Activated T-helper 1 cell treated with anti-CD3 and anti-CD28 coated beads, Interleukin-2, amount 50 U/mL, for 16 hours (primary cell): ENCODE measurements at places on chromosomes 7 and 10.
A peak's percentile ranks its signal among the peaks of the same experiment; 100 is the strongest.

GRCh38 chr10:17115683-17116082, 13.9 kb downstream of the CUBN start:
- no peak for DNase-seq

DNA sequence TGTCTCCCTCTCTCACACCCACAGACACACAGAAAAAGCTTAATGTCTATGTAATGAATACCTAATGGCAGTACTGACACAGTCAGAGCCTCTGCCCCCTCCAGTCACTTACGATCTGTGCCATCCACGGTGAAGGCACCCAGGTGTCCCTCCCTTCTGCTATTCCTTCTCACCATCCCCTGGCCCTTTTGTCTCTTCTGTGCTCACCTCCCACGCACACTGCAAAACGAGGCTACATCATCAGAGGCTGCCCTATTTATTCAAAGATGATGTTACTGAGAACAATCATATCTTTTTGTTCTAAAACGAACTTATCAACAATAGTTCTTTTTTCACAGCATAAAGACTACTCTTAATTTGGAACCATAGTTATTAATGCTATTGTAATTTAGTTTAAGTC, 246.9 kb upstream of the MKLN1 start:
- DNase-seq = no peak

GRCh38 chr7:139118805-139119485, 9.4 kb upstream of the ZC3HAV1 start:
- no peak for DNase-seq

GRCh38 chr7:45921699-45922519, 837 bp upstream of the IGFBP3 start:
- DNase-seq = no peak

- no peak for DNase-seq
Measured at GRCh38 chr7:30068117-30068516, 39.9 kb downstream of the PLEKHA8 start.

DNA sequence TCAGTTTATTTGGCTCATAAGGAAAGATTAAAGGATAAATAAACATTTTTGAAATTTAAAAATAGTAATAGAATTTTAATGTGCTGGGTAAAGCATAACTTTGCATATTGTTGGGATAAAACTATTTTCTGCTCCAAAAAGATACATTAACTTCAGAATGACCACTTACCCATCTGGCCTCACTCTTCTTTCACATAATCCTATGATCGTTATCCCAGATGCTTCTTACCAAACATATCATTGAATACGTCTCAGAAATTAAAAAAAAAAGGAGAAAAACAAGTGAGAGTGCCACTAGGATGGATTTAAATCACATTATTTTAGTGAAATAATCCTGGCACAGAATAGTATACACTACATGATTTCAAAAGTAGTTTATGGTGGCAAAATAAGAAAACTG, 677.5 kb upstream of the ZWINT start:
- no peak for DNase-seq

DNA sequence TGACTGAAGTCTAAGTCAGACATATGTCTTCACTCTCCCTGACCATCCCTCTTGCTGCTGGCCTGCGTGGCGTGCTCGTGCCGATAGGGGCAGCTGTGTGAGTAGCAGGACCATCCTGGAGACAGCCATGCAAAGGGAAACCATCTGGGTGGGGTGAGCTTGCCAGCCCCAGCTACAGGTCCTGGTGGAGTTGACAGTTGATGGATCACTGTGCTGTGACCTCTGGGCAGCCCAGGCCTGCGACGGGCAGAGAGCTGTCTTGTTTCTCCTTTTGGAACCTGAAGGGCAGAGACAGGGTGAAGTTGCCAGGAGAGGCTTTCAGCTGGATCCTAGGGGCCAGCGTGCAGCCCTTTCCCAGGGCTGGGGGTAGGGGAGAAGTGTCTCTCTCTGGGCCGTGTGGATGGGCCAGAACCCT, 44.7 kb downstream of the GRK5 start:
- no peak for DNase-seq

DNA sequence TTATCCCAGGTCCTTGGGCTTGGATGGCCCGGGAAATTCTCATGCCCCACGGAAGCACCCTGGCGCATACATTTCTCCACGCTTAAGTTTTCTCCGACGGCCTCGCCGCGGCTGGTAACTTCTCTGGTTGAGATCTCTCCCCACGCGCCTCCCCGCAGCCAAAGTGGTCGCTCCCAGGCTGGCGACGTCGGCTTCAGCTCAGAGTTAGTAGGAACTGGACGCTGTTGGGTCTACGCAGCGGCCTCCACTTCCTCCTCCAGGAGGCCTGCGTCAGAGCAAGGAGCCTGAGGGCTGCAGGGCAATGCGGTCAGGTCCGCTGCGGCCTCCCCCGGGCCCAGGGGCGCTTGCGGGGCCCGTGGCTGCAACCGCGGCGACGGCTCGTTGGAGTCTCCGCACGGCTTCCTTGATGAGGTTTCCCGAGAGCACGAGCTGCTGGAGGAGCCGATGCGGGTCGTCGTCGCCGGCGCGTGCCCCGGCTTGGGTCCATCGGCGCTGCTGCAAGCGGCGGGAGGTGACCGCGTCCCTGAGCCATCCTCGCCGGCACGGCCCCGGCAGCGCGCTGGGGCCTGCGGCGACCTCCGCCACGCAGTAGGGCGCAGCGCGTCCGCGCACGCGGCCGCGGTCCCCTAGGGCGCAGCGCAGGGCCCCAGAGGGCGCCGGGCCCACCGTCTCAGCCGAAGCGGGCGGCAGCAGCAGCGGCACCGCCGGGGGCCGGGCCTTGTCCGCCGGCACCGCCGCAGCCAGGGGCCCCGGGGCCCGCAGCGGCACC, 744 bp downstream of the FRAT2 start:
- no peak for DNase-seq

DNA sequence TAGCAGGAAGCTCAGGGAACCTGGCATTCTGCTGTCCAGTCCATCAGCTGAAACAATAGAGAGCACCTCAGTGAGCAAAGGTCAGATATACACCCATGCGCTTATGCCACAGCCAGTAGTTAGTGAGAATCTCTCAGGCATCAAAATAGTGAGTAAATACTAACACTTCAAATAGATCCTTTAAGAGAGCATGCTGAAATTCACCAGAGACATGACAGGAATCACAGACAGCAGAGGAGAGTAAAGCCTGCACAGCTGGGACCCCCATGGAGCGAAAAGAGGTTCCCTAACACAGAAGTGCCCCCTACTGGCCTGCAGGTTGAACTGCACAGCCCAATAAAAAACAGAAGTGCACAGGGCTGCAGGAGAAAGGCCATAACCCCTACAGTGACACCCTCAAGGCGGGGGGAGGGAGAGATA, 57.6 kb upstream of the ANTXRL start:
- no peak for DNase-seq

DNA sequence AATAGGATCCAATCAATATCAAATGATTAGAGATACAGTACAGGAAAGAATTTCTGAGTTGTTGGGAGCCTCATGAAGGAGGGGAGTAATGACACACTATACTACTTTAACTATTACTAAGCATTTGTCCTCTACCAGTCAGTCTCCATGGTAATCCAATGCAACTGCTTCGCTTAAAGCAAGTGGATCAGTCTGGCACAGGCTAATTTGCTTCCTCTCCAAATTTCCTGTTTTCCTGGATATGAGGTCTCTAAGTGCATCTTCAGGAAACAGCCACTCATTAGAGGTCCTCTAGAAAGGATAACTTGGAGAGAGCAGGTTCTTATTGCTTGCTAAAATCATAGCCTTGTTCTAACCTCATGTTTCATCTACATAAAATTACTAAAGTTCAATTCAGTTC, 8.4 kb upstream of the SEPTIN7 start:
- DNase-seq = no peak

DNA sequence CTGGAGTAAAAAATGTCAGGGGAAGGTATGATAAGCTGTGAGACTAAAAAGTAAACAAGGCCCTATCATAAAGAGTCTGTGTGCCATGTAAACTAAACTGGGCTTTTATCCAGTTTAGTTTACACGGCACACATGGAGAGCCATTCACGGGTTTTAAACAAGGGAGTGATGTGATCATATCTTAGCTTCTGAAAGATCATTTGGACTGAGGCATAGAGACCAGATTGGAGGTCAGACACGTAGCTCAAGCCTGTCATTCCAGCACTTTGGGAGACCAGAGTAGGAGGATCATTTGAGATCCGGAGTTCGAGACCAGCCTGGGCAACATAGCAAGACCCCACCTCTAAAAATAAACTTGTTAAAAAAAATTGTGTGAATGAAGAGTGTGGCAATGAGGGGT, 50.1 kb downstream of the SKIDA1 start:
- DNase-seq = no peak

GRCh38 chr10:91409069-91409868, 875 bp upstream of the HECTD2 start:
- DNase-seq = peak; percentile 11

DNA sequence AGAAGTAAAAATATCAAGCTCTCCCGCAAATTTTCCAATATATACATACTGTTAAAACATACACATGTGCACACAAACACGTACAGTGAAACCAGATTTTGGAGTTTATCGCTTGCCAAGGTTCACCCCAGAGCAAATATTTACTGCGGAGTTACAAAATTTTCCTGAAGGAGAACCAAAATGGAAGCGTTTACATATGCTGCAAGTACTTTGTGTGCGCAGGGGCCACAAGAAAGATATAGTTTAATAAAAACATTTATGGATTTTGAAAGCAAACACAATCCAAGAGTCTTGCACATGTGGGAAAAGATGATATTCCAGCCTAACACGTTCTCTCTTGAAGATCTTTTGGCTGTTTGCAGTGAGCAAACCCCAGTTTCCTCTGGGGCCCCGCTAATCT, 301.3 kb upstream of the NFE2L3 start:
- DNase-seq = no peak

DNA sequence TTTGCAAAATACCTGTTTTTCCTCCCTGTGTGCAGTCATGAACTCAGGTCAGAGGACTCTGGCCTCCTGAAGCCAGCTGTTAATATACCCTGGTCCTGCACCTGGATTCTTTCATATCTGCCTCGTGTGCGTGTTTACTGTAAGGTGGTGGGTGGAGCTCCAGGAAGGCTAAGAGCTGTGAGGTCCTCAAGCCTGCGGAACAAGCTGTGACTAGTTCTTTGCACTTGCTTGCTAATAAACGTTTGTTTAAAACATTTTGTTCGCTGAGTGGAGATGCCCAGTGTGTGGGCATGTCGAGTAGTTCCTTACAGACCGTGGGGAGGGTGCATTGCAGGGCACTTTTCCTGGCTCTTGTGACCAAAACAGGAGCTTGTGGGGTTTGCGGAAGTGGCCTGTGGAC, 139.0 kb downstream of the DOCK1 start:
- no peak for DNase-seq

DNA sequence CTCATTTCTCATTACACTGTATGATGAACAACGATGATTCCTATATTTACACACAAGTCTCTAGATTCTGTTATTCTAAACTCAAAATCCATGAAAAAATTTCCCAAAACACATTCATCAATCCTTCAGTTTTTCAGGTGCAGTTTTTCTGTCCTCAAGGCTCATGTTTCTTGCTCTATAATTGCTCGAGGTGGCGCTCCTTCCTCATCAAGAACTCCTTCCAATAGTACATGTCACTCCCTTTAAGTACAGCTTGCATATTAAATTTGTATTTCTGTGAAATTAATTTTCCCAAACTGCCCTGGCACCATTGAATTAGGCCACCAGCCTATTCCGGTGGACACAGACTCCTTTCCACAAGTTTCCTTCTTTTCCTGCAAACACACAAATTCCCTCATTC, 188.7 kb upstream of the MINDY3 start:
- DNase-seq = no peak

- no peak for DNase-seq
Measured at GRCh38 chr7:30200591-30200990, 65.8 kb downstream of the MTURN start.

DNA sequence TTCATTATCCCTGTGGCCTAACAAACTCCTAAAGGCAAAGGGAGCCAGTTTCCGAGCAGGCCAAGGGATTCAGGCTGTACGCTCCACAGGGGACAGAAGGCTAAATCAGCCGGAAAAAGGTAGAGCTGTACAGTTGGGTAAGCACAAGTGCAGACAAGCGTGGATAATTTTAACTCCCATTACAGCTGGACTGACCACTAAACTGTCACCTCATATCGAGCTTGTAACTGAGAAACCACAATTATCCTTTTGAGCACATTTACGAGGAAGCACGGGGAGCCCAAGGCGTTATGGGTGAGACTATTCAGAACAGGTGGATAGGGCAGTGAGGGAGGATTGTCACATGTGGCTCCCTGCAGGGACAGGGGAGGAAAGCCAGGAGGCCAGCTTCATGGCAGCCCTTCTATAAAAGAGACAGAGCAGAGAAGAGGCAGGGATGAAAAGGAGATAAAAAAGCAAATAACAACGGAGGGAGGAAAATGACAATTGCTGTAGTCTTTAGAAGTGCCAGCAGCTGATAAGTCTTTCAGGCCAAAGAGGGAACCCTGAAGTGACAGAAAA, 288.0 kb downstream of the FGFR2 start:
- DNase-seq = no peak

DNA sequence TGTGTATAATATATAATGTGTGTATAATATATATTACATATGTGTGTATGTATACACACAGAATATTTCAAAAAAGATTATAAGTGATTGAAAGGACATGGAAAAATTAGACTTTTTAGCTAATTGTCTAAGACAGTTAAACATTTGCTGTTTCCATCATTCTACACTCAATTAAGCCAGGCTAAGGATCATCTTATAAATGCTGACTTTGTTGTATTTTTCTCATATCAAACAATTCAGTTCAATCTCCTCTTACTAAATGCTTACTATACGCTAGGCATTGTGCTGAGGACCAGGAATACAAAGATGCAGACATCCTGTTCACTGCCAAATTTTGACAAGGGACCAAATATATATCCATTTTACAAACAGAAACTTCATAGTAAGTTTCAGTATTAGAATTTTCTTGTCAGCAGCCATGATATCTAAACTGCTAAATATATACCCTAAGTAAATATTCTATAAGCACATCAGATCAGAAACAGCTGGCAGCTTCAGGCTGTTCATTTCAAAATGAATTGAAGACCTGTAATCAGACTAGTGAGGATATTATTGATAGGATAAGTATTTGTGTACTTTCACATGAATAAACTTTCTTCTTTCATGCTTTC, 10.3 kb upstream of the LRRN3 start:
- DNase-seq = no peak

GRCh38 chr7:112584290-112584689, 103.5 kb downstream of the LSMEM1 start:
- no peak for DNase-seq

- DNase-seq = no peak
Measured at GRCh38 chr10:114024876-114025610, 18.6 kb upstream of the ADRB1 start.

DNA sequence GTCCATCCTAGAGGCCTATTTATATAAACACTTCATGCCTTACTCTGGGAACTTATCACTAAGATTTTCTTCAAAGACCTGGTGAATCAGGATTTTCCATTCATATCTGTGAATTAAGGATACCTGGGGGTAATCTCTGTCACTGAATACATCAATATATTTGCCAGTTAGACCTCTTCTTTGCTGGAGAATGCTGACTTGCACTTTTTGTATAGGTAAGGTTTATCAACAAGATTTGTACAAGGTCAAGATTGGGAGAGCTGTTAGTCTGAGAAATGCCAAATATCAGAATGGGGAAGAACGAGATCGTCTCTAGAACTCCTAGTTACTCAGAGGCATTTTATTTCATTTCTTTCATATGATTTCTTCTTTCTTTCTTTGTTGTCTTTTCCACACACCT, 1060.0 kb downstream of the NRG3 start:
- DNase-seq = no peak
